ENCODE measurements at places on chromosomes 12 and 14. TPM values are rescaled to one million over a fixed set of nuclear protein-coding genes. Genes with fewer than 3 reads are reported as not detected.

The DERA gene
- 72.2 TPM for total RNA-seq

The HOXC6 gene
- 0.09 TPM for total RNA-seq

The NUDT4 gene
- 185 TPM for total RNA-seq

The CREBL2 gene
- 44.6 TPM for total RNA-seq

The PLEKHG7 gene
- total RNA-seq = not detected

Measured in fibroblast of the aortic adventitia (primary cell).